CD4-positive, alpha-beta T cell treated with Interleukin-12 subunit alpha and Interleukin-12 subunit beta, for 1 hour (primary cell): ENCODE measurements at places on chromosomes 1 and 21.
A peak's percentile ranks its signal among the peaks of the same experiment; 100 is the strongest.

GRCh38 chr1:3292051-3292722 is 162.3 kb upstream of the ARHGEF16 start:
- no peak for DNase-seq

GRCh38 chr1:16146279-16147155 is 9.4 kb downstream of the EPHA2 start:
- no peak for DNase-seq

DNA sequence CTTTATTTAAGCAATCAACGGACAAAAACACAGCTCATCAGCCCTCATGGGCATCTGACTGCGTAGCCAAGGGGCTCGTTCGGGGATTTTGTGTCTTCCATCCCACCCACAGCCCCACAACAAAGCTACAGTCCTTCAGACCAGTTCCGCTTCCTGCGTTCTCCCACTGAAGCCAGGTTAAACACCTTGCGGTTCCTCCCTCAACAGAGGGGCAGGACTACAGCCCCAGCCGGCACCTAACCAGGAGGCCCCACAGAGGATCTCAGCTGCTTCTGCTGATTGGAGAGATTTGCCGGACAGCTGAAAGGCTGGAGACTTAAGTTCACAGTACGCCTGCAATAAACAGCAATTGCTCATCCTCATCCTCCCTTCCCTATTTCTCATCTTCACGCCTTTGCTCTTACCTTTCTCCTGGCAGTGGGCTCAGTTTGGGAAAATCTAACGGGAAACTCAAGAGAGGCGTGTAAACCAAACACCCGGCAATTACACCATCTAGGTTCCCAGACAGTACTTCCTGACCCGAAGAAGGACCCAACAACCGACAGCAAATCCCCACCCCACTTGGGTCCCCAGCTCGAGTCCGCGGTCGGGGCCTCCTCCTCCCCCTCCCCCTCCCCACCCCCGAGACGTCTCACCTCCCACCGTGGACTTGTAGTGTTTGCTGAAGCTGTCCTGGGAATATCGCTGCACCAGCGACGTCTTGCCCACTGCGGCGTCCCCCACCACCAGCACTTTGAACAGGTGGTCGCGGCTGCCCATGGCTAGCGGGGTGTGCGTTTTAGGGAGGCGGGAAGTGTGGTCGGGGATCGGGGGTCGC is 876 bp downstream of the RAB29 start:
- peak; percentile 65 for DNase-seq

DNA sequence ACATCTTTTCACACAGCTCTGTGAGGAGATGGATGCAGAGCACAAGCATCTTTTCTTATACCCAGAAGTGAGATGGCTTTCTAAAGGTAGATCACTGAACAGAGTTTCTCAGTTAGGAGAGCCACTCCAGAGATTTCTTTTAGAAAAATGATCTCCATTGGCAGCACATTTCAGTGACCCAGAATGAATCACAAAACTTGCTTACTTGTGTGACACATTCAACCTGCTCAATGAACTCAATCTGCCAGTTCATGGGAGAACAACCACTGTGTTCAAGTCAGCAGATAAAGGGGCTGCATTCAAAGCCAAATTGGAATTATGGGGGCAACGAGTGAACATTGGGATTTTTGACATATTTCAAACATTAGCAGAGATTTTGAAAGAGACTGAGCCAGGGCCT is 78.3 kb downstream of the UCHL5 start:
- DNase-seq = no peak

- DNase-seq = no peak
Observed at GRCh38 chr1:24263211-24263610, 55.9 kb upstream of the GRHL3 start.

GRCh38 chr1:31642366-31642765 is 2.3 kb downstream of the PEF1 start:
- DNase-seq = no peak

DNA sequence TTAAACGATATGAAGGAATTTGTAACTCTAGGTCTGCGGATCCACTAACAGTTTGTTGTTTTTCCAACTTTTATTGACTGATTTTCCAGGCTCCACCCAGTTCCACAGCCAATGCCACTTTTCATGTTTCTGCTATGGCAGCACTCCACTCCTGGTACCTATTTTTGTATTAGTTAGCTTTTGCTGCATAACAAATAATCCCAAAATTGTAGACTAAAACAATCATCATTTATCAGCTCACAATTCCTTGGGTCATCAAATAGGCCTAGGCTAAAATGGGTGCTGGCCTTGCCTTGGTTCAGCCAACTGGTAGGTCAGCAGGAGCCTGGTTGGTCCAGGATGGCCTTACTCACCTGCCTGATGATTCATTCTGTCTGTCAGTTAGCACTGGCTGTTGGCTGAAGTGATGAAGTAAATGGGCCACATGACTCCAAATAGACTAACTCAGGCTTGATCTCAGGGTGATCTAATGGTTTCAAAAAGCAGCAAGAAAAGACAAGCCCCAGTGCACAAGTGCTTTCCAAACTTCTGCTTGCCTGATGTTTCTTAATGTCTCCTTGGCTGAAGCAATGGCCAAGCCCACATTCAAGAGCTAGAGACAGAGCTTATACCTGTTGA is 3.2 kb upstream of the C8B start:
- no peak for DNase-seq

- DNase-seq = no peak
Observed at GRCh38 chr1:220124542-220124941, 30.6 kb downstream of the IARS2 start.

GRCh38 chr1:94597701-94598100 is 56.1 kb upstream of the F3 start:
- DNase-seq = no peak

DNA sequence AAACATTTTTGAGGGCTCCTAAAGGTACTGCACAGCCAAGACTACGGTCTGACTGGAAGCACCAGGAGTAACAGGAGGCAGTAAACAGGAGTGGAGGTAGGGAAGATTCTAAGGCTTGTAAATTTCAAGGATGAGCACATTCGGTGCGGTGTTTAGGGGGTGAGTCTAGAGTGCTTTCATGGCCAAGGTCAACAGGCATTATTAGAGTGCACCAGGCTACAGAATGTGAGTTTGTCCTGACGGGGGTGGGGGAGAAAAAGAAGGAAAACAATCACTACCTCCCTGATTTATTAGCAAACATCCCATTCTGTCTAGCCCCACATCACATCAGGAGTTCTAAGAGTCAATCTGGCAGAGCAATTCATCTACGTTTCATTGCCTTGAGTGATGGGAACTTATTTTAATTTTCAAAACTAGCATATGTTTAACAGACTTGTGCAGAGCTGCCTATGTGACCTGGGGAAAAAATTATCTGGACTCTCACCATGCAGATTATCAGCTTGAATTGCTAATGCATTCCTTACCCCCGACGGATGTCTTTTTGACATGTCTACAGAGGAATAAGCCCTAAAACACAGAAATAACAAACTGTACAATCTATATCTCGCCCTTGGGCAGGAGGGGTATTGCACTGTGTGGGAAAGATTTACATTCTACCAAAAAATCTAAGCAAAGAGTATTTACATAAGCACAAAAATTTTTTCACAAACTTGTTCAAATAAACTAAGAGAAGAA is 45.0 kb downstream of the APP start:
- DNase-seq = no peak

DNA sequence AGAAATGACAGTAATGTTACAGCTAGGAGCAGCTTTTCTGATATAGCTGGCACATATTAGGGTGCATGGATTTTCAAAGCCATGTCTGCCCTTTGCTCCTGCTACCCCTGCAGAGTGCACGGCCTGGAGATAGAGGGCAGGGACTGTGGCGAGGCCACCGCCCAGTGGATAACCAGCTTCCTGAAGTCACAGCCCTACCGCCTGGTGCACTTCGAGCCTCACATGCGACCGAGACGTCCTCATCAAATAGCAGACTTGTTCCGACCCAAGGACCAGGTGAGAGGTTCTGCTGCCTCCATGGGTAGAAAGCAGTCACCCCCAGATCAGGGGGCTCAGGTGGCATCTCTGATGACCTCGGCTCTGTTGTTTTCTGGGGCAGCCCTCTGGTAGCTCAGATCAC is 9.8 kb downstream of the MTARC1 start:
- DNase-seq = no peak

GRCh38 chr1:99700020-99700419 is 54.1 kb downstream of the PALMD start:
- DNase-seq = no peak

DNA sequence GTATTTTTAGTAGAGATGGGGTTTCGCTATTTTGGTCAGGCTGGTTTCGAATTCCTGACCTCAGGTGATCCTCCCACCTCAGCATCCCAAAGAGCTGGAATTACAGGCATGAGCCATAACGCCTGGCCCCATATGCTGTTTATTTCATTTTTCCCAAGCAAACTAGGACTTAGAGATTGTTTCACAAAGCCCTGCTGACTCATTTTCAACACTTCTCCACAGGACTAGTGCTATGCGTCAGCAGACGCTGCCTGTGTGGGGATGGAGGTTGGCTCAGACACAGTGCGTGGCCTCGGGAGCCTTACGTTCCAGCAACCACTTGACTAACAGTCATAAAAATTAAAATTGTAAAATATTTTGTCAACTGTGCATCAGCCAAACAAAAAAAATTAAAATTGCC is 22.7 kb downstream of the PKNOX1 start:
- no peak for DNase-seq

- no peak for DNase-seq
Observed at GRCh38 chr1:114118351-114118990, 35.2 kb downstream of the SYT6 start.

DNA sequence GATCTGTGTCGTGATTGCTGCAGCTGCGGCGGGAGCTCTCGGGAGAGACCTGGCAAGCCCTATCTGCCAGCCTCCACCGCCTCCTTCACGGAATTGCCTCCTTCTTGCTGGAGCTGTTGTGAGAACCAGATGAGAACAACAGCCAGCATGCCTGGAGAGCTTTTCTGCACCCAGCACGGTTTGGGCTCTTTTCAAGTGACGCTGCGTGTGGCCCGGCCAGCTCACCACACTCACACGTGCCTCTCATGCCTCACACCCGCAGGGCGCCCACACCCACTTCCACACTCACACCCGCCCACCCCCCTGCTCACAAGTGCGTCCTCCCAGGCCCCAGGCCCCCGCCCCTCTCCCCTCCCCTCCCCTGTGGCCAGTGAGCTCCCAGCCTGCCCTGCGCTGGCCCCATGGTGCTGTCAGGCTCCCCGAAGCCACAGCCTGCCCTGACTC is 135.7 kb upstream of the RUNX3 start:
- peak; percentile 72 for DNase-seq

- DNase-seq = no peak
Observed at GRCh38 chr1:9382643-9383491, 90.2 kb downstream of the SPSB1 start.

DNA sequence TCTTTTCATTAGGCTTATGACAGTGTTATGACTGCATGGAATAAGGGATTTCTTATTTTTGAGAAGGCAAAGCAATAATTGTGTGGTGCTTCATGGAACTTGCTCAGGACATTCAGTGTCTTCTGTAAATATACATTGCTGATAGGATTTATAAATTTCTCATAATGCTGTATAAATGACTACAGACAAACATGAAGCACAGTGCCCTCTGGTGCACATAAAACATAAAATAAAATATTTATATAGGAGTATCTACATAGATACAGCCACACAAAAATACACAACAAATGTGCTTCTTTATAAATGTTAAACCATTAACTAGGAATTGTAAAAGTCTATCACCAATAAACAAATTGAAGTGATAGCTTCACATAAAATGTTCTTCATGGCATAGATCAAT is 24.1 kb downstream of the BRINP3 start:
- no peak for DNase-seq

DNA sequence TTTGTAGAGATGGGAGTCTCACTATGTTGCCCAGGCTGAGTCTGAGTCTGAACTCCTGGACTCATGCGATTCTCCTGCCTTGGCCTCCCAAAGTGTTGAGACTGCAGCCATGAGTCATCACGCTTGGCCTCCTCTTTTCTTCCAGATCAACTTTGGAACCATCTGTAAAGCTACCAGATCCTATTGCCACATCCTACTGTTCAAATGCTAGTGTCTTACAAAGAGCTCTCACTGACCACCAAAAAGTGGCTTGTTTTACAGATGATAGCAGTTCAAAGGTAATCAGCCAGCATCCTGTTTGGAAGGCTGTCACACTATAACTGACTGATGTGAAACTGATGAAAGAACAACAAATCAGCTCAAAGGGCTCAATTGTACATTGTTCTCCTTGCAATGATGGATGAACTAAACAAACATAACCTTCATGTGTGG is 221.6 kb downstream of the AKT3 start:
- DNase-seq = no peak

DNA sequence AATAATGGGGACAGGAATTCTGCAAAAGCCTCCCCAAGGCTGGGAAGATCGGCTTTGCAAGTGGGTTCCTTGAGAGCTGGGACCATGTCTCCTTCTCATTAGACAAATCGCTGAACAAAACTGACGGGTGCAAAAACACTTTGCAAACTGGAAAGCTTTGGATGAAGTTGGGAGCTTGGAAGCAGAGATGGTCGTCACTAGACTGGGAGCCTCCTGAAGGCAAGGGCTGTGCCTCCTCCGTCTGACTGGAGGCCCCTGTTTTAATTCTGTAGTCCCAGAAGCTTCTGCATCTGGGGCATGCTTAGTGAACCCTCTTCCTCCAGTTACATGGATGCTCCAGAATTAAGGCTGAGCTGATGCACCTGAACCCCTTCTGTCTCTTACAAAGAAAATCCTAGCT is 82.3 kb upstream of the IFFO2 start:
- DNase-seq = no peak

GRCh38 chr1:66893712-66894111 is 30.9 kb downstream of the DNAI4 start:
- no peak for DNase-seq

- no peak for DNase-seq
Observed at GRCh38 chr1:233544304-233544703, 69.6 kb upstream of the KCNK1 start.

- no peak for DNase-seq
Observed at GRCh38 chr1:201304126-201304525, 20.8 kb downstream of the PKP1 start.

GRCh38 chr1:154951901-154952657 is 3.8 kb downstream of the PBXIP1 start:
- peak; percentile 83 for DNase-seq

- no peak for DNase-seq
Observed at GRCh38 chr1:56580771-56581170, 1.4 kb upstream of the PLPP3 start.
